Eye (tissue), 1 donor: ENCODE measurements at places on chromosomes 5 and 9.

DNA sequence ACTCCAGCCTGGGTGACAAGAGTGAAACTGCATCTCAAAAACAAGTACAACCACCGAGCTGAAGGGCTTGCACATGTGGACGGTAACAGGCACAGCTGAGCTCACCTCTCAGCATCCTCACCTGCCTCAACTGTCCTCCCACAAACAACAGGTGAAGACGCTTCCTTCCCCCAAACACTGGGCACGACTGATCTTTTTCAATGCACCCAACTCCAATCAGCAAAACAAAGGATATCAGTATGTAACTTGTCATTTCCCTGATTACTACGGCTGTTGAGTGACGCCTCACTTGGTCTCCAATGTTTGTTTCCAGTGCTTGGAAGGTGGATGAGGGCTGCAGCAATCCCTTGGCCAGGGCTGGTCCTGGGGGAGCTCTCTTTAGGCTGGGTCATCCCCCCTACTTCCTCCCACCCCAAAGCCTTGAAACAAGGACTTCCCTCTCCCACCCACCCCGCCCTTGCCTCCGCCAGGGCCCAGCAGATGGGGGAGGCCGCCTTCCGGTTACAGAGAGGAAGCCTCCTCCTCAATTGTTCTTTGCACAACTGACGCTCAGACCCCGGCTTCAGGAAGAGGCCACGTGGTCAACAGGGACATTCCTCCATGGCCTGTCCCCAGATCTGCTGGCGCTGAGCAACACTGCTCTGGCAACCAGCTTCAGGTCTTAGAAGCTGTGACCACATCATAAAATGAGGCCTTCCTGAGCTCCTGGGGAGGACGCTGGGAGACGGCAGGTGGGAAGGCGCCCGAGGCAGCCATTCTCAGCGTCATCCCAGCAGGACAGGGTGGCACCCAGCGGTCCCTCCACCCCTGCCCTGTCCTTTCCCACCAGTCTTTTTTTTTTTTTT, 5.9 kb downstream of the FAM78A start:
- no peak for DNase-seq

GRCh38 chr5:144972317-144972716, 801.6 kb downstream of the KCTD16 start:
- DNase-seq: no peak

DNA sequence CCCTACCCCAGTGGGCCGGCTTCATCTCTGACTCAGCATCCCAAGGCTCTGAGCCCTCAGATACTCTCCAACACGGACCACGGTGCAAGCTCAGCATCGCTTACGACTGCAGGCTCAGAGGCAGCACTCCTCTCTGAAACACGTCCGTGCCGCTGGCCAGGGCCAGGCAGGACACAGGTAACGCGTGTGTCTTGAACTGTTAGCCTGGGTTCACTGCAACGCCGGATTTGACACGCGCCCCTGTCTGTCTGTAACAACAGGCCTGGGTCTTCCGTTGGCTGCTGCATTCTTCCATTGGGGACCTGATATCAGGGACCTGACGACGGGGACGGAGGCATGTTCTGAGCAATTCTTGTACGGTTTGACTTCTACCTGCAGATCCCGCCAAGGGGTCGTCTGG, 6.4 kb downstream of the SLC6A3 start:
- no peak for DNase-seq

DNA sequence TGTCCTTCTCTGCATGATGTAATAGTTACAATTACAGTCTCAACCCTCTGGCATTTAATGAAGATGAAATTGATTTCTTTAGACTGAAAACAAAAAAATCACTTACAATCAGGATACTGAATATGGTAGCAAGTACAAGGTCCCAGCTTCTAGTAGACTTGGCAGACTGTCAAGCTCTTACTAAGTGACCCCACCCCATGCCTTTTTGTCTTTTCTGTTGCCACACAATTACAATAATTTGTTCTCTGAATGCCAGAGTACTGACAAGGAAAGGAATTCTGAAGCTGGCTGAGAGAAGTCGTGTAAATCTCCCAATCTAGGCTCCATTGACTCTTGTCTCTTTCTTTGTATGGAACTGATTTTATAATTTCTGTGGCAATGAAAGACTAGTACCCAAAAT, 154.2 kb downstream of the TMC1 start:
- DNase-seq: no peak

GRCh38 chr5:128174951-128175350, 91.4 kb downstream of the SLC12A2 start:
- DNase-seq: no peak

DNA sequence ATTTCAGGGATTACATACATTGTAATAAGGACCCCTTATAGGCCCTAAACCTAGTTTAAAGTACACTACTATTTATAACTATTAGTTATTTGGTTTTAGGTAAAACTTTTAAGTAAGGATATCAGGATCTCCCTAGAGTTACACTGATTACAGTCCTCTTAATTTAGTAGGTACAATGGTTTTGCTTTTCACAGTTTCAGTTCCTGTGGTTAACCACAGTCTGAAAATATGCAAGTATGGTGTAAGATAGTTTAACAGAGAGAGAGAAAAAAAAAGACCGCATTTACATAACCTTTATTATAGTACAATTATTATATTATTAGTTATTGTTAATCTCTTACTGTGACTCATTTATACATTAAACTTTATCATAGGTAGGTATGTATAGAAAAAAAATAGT, 725.3 kb upstream of the PTPRD start:
- DNase-seq: no peak

- no peak for DNase-seq
These were observed 187.6 kb downstream of the DAB2IP start for GRCh38 chr9:121838746-121839669.

GRCh38 chr5:77620405-77620804, 18.1 kb downstream of the OTP start:
- DNase-seq: no peak

GRCh38 chr9:93725382-93725781, 149.0 kb downstream of the PHF2 start:
- DNase-seq: no peak

- DNase-seq: no peak
These were observed 140.8 kb upstream of the MTAP start for GRCh38 chr9:21661626-21662025.

DNA sequence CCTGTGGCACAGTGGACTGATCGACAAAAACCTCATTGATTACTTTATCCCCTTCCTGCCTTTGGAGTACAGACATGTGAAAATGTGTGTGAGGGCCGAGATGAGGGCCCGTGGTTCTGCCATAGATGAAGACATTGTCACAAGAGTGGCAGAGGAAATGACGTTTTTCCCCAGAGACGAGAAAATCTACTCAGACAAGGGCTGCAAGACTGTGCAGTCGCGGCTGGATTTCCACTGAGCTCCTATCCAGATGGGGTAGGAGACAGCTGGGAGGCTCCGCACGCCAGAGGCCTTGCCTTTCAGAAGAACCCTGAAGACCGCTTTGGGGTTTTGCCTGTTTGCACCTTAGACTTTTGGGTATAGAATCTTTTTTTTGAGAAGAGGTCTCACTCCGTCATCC, 6.4 kb downstream of the TOR1B start:
- DNase-seq: no peak

GRCh38 chr9:100213730-100214477, 114.9 kb downstream of the INVS start:
- DNase-seq: no peak

GRCh38 chr5:163163858-163164257, 273.5 kb upstream of the CCNG1 start:
- no peak for DNase-seq

DNA sequence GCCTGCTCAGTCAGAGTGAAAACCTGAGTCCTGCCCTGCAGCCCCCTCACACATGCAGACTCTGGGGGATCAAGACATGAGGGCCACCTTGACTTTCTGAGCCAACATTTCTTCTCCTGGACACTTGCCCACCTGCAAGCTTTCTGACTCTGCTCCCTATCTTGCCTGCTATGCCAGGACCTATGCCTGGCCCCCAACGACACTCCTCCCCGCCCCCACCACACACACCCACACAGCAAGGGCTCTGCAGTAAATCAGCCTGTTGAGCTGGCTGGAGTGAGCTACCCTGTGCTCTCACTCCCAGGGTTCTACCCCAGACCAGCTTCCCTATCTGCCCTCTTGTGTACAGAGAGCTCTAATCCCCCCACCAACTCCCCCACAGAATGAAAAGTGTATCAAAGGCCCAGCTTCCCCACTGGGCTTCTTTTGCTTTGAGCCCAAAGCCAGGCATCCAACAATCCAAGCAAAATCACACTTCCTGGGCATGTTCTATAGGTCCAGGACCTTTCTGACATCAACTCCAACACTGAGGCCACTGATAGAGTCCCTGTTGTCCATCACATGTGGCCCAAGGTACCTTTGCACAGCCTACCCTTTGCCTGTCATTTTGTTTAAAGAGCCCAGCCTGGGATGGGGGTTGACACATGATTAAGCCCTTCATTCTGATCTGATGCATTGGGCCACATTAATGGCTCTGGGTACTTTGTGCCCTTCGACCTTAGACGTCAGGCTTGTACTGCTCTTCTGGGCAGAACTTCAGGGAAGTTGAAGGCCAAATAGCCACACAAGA, 7.2 kb downstream of the PDLIM4 start:
- no peak for DNase-seq

GRCh38 chr9:131447600-131447999, 53.7 kb downstream of the PRRC2B start:
- DNase-seq: no peak

- no peak for DNase-seq
These were observed 3.7 kb downstream of the LSM11 start for GRCh38 chr5:157747173-157747740.

GRCh38 chr9:108620767-108621166, 235.0 kb downstream of the ACTL7B start:
- DNase-seq: no peak

- peak; percentile 39 for DNase-seq
These were observed 91.8 kb upstream of the DAPK1 start for GRCh38 chr9:87405677-87406542.

GRCh38 chr9:24545847-24546522, at the start of gene IZUMO3:
Gene IZUMO3 (minus strand): TSS chr9:24545897. CDS start chr9:24545649, 248 bp downstream.
- DNase-seq: no peak

- DNase-seq: peak; percentile 39
These were observed 33.6 kb downstream of the PRRT1B start for GRCh38 chr9:131578731-131579504.

- no peak for DNase-seq
These were observed 4.6 kb upstream of the SMIM32 start for GRCh38 chr5:136197462-136198142.

- no peak for DNase-seq
These were observed 461.2 kb downstream of the CDH12 start for GRCh38 chr5:22391956-22392355.

DNA sequence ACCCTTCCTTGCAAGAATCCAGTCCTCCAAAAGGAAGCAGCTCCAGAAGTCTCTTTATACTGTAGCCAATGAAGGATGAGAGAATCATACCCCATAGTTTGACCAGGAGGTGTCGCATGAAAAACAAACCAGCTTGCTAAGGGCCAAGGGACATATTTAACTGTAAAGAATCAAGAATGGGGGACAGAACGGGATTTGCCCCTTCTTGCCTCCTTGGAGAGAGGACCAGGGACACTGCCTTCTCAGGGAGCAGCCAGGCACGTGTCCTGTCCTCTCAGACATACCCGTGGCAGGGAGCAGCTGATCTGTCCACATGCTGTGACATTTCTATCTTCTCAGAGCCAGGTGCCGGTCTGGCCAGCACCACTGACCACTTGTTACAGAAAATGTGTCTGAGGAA, 11.7 kb downstream of the PRUNE2 start:
- no peak for DNase-seq

DNA sequence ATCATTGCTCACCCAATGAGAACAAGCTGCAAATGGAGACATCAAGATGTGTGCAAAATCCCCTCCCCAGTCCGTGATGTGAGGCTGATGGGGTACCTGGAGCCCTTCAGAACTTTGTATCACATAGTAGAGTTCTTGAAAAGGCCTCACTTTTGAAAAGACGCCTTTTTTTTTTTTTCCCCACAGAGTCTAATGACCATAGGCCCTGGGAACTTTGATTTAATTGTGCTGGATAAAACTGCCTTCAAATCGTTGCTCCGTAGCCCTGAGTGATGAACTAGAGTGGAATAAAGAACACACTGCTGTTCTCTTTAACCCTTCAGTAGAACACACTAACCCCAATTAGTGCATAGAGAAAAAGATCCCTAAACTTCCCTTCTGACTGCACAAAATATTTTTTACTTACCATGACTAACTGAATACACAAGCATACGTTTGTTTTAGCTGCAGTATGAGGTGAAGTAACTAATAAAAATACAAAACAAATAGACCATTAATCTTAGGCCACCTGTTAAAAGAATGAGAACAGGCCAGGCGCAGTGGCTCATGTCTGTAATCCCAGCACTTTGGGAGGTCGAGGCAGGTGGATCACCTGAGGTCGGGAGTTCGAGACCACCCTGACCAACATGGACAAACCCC, 15.1 kb downstream of the PSAT1 start:
- DNase-seq: no peak

- no peak for DNase-seq
These were observed 1.0 kb downstream of the TBC1D2 start for GRCh38 chr9:98254228-98255060.

GRCh38 chr5:35122819-35123218, 75.1 kb upstream of the AGXT2 start:
- no peak for DNase-seq

DNA sequence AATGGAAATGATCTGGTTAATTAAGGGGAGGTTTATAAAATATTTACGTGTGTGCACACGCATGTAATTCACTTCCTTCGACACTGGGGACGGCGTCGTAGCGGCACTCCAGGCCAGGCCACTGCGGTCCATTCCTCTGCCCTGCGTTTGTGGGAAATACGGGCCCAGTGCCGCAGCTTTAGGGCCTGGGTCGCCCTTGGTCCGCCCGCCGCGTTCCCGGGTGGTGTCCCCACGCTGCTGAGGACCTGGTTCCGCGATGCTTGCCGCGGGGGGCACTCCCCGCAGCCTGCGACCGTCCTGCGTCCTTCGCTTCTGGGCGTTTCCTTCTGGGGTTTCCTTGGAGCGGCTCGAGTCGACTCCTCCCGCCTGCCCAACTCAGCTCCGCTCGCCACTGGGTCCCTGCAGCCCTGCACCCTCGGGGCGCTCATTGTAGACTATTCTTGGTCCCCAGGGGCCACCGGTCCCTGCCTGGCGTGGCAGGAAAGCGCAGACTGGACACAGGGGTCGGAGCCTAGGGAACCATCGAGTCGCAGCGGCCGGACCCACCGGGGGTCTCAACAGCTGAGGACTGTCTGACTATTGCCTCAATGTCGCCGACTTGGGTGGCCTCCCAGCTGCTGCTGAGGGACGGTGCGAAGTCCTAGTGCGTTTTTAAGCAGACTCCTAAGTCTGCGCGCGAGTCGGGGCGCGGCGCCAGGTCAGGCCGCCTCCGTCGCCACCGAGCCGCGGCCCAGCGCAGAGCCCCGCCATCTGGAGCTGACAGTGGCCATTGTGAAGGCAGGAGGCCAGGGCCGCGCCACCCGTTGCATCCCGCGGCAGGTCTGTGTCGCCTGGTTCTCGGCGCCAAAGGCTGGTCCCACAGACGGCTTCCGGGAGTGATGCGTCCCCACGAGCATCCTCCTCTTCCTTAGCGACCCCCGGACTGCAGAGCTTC, 4.4 kb upstream of the IRX1 start:
- peak; percentile 42 for DNase-seq
